ENCODE measurements at places on chromosomes 4 and X.

DNA sequence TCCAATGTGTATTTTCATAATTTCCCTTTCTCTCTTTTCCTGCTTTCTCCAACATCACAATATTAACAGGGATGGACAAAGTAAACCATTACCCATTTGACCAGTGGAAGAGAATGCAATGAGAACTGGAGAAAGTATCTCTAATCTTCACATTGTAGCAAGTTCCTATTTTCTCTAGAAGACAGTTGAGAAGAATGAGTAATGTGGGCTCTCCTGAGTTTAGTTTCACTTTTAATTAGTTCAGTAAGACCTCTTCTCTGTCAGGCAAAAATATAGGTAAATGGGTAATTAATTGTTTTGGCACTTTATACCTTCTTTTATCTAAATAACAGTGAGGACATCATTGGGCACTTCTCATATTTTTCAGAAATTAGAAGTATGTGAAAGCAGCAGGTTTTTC, 602.0 kb downstream of the GLUD2 start:
- no peak for DNase-seq

DNA sequence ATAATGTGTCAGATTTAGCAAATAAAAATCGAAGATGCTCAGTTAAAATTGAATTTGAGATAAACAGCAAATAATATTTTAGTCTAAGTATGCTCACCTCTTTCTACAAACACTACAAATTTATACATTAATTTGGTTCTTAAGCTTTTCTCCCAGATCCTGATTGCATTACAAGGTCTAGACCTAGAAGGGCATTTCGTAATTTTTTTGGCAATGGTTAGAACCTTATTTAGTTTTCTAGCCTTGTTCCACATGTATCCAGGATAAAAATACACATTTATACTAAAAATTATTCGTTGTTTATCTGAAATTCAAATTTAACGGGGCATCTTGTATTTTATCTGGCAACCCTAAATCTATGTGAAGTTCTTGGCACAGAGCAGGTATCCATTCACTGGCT, 2.5 kb upstream of the CDKL5 start:
- DNase-seq = no peak

DNA sequence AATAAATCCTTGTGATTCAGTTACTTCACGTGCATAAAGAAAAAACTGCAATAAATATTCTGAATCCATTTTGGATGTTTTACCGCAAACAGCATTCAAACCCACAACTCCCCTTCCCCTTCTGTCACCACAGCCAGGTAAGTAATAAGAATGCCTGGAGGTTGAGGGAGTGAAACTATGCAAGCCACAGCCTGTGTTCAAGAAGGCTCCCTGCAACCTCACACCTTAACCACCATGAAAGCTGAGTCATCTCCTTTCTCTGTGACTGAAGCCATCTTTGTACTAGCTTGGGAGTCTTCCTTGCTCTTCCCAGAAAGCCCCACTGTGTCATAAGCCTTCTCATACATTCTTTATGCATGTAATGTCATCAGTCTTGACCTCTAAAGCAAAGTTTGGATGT, 297.0 kb upstream of the PUDP start:
- DNase-seq = no peak

- no peak for DNase-seq
Measured at GRCh38 chrX:46715997-46716396, 42.9 kb downstream of the SLC9A7 start.

GRCh38 chr4:100516225-100516624, 1.6 kb downstream of the EMCN start:
- no peak for DNase-seq

DNA sequence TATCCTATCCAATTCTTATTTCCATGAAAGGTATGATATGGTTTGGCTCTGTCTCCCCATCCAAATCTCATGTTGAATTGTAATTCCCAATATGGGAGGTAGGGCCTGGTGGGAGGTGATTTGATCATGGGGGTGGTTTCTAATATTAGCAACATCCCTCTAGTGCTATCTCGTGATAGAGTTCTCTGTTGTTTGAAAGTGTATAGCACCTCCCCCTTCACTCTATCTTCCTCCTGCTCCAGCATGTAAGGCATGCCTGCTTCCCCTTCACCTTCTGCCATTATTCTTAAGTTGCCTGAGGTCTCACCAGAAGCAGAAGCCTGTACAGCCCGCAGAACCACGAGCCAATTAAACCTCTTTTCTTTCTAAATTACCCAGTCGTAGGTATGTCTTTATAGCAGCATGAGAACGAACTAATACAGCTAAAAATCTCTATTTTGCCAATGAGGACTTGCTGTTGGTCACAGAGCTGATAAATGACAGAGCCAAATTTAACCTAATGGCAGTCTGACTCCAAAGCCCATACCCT, 247.2 kb downstream of the HNRNPD start:
- DNase-seq = no peak

- no peak for DNase-seq
Measured at GRCh38 chr4:145090380-145090779, 7.6 kb downstream of the ANAPC10 start.

DNA sequence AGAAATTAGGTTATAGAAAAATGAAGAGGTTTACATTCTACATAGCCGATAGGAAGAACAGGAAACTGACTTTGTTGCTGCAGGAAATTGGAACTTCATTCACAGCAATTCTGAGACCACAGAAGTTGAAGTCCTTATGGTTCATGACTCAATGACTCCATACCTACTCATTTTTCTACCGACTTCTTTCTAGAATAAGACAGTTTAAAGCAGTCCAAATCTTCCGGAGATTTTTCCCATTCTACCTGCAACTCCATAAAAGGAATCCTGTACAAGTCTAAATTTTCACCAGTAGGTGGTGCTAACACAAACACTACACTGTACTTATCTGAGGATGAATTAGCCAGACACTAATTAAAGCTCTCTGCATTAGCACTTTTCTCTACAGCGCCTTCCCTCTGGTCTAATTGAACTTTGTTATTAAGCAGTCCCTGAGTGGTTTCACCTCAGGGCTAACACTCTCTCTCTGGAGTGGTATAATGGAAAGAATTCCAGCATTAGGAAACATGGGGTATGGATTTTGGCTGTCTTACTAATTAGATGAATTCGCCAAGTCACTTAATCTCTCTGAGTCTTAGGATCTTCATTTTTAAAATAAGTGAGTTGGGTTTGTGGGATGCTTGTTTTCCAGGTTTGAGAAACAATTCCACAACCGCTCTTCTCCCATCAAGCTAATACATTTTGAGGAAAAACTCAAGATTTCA, 167.9 kb downstream of the SMIM20 start:
- DNase-seq = peak; percentile 35

DNA sequence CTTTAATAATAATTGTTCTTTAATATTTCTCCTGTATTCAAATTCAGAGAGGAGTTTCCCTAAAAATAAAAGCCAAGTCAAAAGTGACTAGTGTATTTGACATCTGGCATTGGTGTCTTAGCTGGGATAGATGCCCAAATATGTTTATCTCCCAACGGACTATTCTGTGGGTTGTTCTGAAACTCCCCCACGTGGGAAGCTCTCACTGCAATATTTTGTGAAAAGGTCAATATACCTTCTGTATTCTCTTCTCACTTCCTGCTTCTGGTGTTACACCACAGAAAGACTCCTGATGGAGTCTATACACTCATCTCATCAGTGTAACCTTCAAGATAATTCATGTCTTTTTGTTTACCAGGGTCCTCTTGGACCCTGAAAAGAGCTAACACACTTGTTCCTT, 2052.8 kb upstream of the TENM3 start:
- DNase-seq = no peak

- DNase-seq = no peak
Measured at GRCh38 chr4:6886886-6887285, 22.7 kb upstream of the TBC1D14 start.

DNA sequence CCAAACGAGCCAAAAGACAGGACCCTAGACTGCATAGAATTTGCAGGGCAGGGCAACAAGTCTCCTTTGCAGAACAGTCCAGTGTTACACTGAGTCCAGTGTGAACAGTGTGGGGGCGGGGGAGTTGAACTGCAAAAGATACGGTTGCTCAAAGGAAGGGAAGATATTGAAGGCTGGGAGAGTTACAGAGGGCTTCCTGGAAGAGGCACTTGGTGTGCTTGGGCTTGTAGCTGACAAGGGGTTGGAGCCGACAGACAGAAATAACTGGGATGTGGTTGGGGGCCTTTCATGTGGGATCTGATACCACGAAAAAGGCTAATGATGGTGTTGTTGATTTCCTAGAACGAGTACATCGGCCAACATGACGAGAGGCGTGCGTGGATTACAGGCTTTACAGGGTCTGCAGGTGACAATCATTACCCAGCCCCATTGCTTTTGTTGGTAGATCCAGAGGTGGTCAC, 6.1 kb downstream of the XPNPEP2 start:
- DNase-seq = no peak

DNA sequence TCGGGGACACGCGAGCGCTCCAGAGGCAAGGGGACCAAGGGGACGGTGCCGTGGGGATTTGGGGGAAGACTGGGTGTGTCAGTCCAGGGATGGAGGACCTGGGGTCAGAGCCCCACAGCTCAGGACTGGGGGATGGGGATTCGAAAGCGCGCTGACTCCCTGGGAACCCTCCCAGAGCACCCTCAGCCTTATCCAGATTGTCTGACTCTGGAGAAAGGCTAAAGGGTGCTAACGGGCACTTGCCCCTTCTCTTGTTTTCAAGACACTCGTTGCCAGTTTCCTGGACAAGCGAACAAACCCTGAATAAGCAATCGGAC, 1.1 kb downstream of the DOCK11 start:
- no peak for DNase-seq

Data from KG1 (cell line).